Non-pigmented ciliary epithelial cell (primary cell): ENCODE measurements at places on chromosomes 16 and 17.

DNA sequence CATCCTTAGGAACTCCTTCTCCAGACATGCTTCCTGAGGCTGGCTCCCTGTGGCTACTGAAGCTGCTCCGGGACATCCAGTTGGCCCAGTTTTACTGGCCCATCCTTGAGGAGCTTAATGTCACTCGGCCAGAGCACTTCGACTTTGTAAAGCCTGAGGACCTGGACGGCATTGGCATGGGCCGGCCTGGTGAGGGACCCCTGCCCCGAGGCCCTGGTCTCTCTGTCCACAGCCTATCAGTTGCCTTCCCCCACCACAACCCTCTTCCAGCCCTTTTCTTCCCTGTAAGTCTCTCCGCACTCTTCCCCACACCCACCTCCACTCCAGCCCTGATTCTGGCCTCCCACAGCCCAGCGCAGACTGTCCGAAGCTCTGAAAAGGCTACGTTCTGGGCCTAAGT lies 2.0 kb downstream of the TNK1 start:
- no peak for DNase-seq

GRCh38 chr16:1393613-1394176 lies 20.8 kb downstream of the UNKL start:
- no peak for DNase-seq

GRCh38 chr16:152141-153128 lies at the start of gene HBZ:
Gene HBZ (plus strand): TSS chr16:152644. CDS start chr16:152910, 266 bp downstream.
- DNase-seq, result no peak

GRCh38 chr16:56672761-56673536 lies 3.3 kb downstream of the MT1H start:
- DNase-seq, result no peak

DNA sequence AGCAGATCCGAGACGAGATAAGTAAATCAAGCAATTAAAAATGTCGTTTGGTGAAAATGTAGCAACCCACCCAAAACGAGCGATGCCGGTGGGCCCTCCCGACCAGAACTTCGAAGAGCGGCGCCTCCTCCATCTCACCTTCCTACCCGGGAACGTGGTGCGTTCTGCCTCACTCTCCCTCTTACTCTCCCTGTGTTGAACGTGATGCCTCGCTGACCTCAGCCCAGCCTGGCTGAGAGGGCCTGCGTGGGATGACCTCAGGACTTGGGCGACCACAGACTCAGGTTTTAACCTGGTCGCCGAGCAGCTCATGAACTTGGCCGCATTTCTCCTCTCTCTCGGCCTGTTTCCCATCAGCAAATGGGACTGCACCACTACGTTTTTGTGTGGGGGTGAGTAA lies 69.7 kb upstream of the RPL38 start:
- DNase-seq, result no peak
